ENCODE measurements at places on chromosomes 11 and 22.

DNA sequence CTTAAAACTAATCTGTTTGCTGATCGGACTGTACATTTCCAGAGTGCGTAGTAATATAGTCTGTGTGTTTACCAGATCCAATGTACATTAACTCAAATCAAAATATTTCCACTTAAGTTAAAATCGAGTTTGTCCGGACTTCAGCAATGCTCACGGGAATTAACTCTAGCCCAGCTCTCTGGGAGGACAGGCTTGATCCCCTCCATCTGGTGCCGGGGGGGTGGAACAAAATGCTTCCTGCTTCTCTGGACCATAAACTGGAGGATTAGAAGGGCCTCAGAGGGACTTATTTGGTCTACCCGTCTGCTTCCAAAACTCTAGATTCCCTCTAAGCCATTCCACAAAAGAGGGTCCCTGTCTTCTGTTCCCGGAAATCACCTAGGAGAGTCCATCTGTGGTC, 511.2 kb downstream of the BUD13 start:
- DNase-seq, result no peak

DNA sequence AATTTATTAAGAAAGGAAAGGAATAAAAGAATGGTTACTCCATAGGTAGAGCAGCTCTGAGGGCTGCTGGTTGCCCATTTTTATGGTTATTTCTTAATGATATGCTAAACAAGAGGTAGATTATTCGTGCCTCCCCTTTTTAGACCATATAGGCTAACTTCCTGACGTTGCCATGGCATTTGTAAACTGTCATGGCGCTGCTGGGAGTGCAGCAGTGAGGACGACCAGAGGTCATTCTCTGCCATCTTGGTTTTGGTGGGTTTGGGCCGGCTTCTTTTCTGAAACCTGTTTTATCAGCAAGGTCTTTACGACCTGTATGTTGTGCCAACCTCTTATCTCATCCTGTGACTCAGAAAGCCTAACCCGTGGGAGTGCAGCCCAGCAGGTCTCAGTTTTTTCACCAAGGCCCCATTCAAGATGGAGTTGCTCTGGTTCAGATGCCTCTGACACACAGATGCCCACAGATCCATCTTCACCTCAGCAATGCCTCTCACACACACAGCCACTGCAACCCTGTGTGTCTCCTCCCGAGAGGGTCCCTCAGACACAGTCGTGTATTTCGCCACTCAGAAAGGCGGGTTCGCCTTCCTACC, 16.4 kb upstream of the JAM3 start:
- no peak for DNase-seq

- DNase-seq, result no peak
Measured at GRCh38 chr11:64453466-64453865, 94.5 kb downstream of the RPS6KA4 start.

GRCh38 chr11:45856044-45856468, 8.8 kb downstream of the CRY2 start:
- no peak for DNase-seq

GRCh38 chr11:42976636-42977217, 335.1 kb upstream of the API5 start:
- no peak for DNase-seq

GRCh38 chr11:22458161-22458560, 120.0 kb downstream of the SLC17A6 start:
- no peak for DNase-seq

GRCh38 chr11:130480186-130480585, 31.7 kb downstream of the ADAMTS15 start:
- no peak for DNase-seq

DNA sequence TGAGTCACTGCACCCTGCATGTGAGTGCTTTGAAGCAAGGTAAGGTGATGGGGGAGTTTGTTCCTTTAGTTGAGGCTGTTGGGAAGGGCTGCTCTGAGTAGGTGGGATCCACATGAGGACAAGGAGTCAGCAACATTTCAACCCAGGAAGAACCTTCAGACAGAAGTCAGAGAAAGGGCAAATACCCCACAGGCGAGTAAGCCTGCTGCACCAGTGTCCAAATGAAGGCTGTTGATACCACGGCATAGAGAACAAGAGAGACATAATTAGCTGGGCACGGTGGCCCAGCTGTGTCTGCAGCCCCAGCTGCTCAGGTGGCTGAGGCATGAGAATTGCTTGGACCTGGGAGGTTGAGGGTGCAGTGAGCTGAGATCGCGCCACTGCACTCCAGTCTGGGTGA, 54.3 kb upstream of the CLMP start:
- no peak for DNase-seq

- peak; percentile 95 for DNase-seq
Measured at GRCh38 chr22:36856121-36856791, 4.5 kb upstream of the NCF4 start.

GRCh38 chr11:20597680-20598484, 1.5 kb upstream of the SLC6A5 start:
- DNase-seq, result no peak

GRCh38 chr22:39348909-39349505, 784 bp upstream of the SYNGR1 start:
- peak; percentile 58 for DNase-seq

GRCh38 chr11:43908683-43909082, 28.1 kb downstream of the ALKBH3 start:
- DNase-seq, result no peak

- DNase-seq, result no peak
Measured at GRCh38 chr11:107372439-107372838, 85.2 kb downstream of the CWF19L2 start.

GRCh38 chr11:63766531-63767235, 1.9 kb downstream of the ZFTA start:
- no peak for DNase-seq

- no peak for DNase-seq
Measured at GRCh38 chr11:133705074-133705648, 140.2 kb downstream of the SPATA19 start.

Measured in NCI-H2171 treated with DMSO at 0.1 percent for 48 hours (cell line).